ENCODE measurements at places on chromosomes 1 and 21.

DNA sequence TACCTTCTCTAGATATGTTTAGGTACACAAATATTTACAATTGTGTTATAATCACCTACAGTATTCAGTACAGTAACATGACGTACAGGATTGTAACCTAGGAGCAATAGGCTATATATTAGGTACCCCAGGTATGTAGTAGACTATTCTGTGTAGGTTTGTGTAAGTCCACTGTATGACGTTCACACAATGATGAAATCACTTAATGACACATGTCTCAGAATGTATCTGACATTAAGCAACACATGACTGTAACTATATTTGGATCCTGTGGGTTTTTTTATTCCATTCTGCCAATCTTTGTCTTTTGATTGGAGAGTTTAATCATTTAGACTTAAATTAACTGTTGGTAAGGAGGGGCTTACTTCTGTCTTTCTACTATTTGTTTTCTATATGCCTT is 52.1 kb downstream of the STYXL2 start:
- no peak for DNase-seq

- no peak for DNase-seq
Observed at GRCh38 chr1:172241540-172241939, 178.9 kb upstream of the C1orf105 start.

- DNase-seq: no peak
Observed at GRCh38 chr1:205495237-205495823, 9.1 kb upstream of the CDK18 start.

- DNase-seq: no peak
Observed at GRCh38 chr1:94905207-94905606, 21.7 kb downstream of the CNN3 start.

DNA sequence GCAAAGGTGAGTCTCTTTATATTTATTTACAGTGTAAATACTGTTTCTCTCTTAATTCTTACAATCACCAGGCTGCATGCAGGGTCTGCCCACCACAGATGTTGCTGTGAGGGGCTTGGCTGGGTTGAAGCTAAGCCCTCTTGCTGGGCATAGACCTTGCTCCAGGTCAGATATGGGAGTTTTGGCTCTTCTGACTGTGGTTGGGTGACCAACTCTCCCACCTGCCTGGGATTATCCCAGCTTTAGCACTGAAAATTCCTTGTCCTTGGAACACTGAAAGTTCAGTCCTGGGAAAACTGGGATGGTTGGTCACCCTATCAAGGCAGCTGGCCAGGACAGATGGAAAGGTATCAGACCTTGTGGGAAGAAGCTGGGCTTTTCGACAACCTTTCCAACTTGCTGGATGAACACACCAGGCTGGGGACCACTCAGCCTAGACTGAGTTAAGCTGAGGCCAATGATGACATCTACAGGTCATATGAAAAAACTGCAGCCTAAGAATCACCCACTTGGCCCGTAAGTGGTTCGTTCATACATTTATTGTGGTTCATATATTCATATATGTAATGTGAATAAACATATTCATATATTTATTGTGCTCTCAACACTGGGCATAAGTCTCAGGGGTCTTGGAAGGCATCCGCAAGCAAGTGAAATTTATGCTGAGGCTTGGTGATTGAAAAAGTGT is 26.6 kb upstream of the HPDL start:
- peak; percentile 19 for DNase-seq

DNA sequence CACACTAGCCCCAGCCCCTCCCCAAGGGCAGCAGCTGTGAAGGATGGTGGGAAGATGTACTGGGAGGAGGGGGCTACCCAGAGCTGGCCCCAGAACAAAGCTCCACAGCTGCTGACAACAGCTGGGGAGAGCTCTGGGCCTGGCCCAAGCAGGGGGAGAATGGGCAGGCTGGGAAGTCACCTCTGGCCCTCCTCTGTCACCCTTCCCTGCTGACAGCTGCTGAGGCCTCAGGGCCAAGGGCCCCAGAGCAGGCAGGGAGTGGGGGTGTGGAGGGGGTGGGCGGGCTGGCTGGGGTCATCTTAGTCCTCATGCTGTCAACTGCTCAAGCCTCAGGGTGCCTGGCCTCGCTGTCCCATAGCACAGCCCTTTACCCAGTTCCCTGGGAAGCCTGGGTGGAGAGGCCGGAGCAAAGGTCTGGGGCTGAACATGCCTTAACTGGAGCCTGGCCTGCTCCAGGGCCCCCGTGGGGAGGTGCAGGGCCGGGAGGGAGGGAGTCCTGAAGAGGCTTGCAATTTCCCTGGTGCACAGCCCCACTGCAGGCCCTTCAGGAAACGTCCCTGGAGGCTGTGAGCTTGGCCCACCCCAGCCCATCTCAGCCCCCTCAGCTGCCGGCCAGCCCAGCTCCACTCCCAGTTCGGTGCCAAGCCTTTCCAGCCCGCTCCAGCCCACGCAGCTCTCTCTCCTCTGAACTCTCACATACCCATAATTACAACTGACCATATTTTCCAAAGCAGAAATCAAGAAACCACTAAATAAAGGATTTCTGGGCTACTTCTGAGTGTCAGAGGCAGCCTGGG is 25.7 kb downstream of the HSPG2 start:
- no peak for DNase-seq

DNA sequence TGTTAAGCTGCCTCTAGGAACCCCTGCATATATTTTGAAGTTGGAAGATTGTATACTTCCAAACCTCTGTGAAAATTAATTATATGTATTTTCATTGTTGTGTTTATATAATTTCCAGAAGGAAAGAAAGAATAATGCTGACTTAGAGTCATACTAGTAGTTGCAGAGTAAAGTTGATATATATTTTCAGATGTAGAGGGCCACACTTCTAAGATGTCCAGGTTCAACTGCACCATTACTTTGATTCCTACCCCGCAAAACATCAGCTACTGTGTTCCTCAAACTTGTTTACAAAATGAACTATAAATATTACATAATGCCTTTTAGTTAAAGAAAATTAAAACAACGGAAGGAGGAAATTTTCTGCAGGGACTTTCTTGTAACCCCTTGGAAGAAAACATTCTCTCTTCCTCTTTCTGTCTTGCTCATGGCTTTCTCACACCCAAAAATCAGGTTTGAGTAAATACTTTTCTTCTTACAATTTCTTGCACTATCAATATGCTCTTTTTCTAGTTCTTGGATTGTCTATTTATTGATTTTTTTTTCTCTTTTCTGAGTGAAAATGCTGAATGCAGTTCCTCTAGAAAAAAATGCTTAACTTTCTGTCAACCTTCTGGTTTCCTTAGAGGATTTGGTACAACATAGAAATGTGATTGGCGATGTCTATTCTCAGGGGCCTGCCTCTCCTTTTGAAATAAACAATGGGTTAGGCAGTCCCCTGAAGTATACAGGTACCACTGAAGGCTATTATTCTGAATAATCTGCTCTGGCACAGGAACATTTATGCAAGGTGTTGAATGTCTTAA is 867.8 kb downstream of the TTLL7 start:
- no peak for DNase-seq

DNA sequence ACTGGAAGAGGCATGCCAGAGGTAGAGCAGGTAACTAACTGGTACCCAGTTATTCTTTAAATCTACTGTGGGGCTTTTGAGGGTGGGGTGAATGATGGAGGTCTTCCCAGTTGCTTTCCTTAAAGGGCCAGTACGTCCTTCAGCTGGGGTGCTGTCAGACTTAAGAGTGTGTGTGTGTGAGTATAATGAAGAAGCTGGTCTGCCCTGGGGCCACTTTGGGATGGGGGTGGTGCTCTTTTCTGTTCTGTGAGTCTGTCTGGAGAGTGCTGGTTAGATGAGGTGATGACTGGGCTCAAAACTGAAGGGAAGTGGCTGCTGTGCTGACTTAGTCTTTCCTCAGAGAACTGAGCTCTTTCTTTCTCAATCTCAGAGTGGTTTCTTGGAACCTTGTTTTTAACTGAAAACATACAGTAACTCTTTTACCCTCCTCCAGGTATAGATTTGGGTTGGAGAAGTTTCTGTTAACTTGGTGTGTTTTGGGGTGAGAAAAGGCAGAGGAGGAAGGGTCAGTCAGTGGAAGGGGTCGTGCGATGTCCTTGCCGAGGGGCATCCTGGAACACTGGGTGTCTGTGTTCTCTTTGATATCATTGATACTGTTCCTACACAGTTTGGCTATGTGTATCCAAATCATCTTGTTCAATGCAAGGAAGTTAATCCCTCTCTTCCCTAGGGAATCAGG is 746 bp downstream of the MACF1 start:
- peak; percentile 57 for DNase-seq

DNA sequence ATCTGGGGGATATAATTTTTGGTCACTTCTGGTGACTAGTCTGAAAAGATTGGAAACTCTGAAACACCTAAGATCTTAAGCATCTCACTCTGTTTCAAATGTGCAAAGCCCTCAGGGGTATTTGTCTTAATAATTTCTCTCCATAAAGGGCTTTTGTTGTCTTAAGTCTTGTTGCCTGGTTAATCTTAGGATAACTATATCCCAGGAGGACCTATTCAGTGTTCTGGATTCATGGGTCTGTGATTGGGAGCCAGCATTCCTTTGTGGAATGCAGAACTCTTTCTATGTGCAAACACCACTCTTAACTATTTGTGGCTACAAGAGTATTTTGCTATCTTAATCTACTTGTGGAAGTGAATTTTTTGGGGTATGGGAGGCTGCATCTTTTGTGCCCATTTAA is 1573.0 kb upstream of the PRMT6 start:
- DNase-seq: no peak

DNA sequence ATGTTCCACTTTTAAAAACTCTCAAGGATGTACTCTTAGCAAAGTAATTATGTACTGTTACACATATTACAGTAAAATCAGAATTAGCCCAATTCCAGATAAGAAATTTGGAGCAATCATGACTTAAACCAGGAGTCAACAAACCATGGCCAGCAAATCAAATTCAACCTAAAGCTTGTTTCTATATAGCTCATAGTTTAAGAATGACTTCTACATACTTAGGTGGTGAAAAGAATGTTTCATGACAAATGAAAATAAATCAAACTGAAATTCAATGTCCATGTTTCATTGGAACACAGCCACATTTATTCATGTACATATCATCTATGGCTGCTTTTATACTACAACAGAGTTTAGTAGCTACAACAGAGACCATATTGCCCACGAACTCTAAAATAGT is 35.1 kb downstream of the FRRS1 start:
- no peak for DNase-seq

DNA sequence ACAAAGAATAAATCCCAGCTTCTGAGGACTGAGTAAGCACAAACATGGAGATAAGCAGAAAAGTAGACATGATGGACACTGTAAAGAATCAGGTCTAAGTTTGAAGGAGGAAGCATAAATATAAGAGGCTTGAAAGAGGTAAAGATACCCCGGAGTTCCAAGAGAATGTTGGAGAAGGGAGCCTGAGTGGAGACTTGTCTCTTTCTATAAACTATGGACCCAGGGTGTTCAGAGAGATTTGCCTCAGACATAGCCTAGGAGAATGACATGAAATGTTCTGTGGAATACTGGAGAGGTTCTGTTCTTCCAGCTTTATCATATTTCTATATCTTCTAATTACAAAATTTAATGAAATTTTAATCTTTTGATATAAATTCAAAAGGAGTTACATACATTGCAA is 554.3 kb upstream of the B3GALT2 start:
- DNase-seq: no peak

DNA sequence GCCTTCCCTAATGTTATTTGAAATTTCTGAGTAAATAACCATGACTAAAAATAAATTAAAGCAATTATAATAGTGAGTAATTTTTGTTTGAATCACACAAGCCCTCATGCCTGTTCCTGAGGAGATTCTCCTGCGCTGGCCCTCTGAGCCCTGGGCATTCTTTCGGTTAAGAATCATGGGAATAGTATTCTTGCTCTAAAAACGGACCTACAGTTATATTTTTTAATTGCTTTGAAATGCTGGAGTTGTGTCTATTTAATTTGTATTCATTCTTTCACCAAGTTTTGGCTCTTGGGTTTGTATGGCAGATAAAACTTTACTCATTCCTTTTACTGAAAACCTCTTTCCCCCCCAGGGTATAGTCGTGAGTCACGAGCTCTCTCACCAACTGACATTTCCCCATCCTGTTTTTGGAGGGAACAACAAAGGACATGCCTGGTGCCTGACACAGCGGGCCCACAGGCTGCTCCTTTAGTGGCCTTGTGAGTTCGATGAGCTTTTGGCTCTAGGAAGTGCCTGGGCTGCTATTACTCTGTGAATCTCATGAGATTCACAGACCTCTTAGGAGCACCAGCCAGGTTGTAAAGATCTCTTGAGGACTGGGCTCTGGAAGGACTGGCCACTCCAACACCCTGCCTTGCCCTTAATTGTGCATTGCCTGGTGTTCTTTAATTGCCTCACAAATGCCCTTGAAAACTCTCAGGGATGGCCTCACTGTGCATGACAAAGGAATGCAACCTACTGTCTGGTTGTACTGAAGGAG is 58.6 kb downstream of the DDR2 start:
- DNase-seq: no peak

DNA sequence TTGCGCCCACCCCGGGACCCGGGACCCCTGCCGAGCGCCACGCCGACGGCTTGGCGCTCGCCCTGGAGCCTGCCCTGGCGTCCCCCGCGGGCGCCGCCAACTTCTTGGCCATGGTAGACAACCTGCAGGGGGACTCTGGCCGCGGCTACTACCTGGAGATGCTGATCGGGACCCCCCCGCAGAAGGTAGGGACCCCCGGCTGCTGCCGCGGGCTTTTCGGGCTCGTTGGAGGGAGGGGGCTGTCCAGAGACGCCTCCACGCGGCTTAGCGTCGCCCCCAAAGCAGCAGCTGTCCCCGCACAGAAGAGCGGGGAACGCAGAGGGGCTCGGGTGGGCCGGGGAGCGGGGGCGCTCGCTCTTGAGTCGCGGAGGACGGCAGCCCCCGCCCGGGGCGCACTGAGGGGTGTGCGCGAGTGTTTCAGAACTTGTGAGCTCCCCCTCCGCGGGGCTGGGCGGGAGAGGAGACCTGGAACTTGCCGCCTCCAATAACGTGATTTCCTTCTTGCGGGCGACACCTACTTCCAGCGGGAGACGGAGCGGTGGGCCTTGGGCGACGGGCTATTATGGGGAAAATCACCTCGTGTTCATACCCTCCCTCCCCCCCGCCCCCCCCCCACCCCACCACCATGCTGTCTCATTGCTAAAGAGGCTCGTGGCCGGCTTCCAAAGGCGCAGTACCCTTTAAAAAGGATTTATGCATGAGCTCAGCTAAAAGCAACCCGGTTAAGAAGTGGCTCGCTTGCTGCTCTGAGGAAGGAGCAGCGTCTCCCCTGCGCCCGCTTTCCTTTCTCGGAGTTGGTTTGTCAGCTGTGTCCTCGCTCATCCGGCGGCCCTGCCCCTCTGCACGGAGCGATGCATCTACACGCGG is 664 bp downstream of the BACE2 start:
- no peak for DNase-seq

DNA sequence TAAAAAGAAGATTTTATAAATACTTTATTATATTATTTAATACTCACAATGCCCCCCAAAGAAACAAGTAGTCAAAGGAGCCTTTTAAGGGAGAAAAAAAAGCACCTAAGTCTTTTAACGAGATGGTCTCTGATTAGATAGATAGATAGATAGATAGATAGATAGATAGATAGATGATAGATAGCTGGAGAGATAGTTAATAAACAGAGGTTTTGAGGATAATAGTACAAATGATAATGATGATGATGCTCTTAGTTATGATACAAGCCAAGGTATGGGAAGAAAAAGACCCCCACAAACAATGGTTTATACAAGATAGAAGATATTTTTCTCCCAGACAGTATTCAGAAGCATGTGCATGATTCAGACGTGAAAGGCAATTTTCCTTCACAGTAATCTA is 14.6 kb upstream of the EDEM3 start:
- DNase-seq: no peak

All from stimulated activated CD4-positive, alpha-beta T cell treated with anti-CD3 and anti-CD28 coated beads, Interleukin-4, amount 100 ng/mL, for 1 hour (primary cell).